Skin of body (tissue), 3 donors: ENCODE measurements at places on chromosomes 6 and 20. TPM values are rescaled to one million over a fixed set of nuclear protein-coding genes. Genes with fewer than 3 reads are reported as not detected.

Gene HCRTR2
- total RNA-seq = not detected

Gene OR2B6
- not detected for total RNA-seq

Gene RPS18
- total RNA-seq = 3,055 TPM

Gene BPIFB2
- not detected for total RNA-seq

Gene TBX18
- 33.5 TPM for total RNA-seq

Gene TRIM10
- 2.2 TPM for total RNA-seq

Gene RAET1L
- 2.8 TPM for total RNA-seq

Gene FAM135A
- total RNA-seq = 48.0 TPM

Gene SRXN1
- total RNA-seq = 6.2 TPM

Gene TGM3
- total RNA-seq = 16.6 TPM

Gene EGFL8
- 17.2 TPM for total RNA-seq

Gene UNC93A
- 0.69 TPM for total RNA-seq

Gene RPS6KA2
- total RNA-seq = 11.7 TPM

Gene CABLES2
- total RNA-seq = 1.9 TPM

Gene NR2E1
- total RNA-seq = not detected

Gene KCNK17
- total RNA-seq = 0.10 TPM

Gene PTK6
- 3.8 TPM for total RNA-seq

Gene TFB1M
- 14.6 TPM for total RNA-seq

Gene OR12D1
- total RNA-seq = not detected

Gene SLC22A2
- total RNA-seq = not detected
